ENCODE measurements at places on chromosomes 16 and 17.

DNA sequence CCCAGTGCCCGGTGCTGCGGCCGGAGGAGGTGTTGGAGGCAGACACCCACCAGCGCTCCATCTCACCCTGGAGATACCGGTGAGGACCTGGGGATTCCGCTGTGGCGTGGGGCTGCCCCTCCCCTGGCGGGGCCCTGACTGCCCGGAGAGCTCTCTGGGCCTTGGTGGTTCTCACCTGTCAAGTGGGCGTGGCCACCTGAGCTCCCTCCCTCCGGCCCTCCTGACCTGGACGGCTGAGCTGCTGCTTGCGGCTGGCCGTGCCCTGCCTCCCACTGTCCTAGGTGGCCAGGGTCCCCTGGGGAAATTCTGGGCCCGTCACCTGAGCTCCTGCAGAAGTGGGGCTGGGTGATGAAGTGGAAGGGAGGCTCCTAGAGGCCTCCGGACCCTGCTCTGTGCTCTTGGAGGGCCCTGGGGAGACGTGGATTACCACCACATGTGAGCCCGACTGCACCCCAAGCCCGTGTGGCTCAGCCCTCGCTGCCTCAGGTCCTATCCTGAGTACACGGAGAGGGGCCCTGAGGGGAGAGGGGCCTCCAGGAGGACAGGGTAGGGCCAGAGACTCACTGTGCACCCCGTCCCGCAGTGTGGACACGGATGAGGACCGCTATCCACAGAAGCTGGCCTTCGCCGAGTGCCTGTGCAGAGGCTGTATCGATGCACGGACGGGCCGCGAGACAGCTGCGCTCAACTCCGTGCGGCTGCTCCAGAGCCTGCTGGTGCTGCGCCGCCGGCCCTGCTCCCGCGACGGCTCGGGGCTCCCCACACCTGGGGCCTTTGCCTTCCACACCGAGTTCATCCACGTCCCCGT lies 1.1 kb downstream of the IL17C start:
- H3K27ac ChIP-seq = no peak overlapping the region
- no peak overlapping the region for H3K4me3 ChIP-seq
- DNase-seq = no peak
- peaks cover 8% of the 10 kb centered on the region for H3K4me1 ChIP-seq

GRCh38 chr16:4803401-4803844 lies 990 bp upstream of the ROGDI start:
- H3K4me1 ChIP-seq = peaks cover 30% of the 10 kb centered on the region
- peaks cover 27% of the 10 kb centered on the region for H3K36me3 ChIP-seq
- H3K27me3 ChIP-seq = no peaks in the 10 kb centered on the region
- H3K4me3 ChIP-seq = peak overlapping the region; percentile 68
- no peak for DNase-seq
- no peak overlapping the region for H3K27ac ChIP-seq

- no peaks in the 10 kb centered on the region for H3K27me3 ChIP-seq
- no peak for DNase-seq
- no peaks in the 10 kb centered on the region for H3K4me1 ChIP-seq
- no peaks in the 10 kb centered on the region for H3K36me3 ChIP-seq
Measured at GRCh38 chr16:7505495-7505894, 172.8 kb downstream of the RBFOX1 start.

DNA sequence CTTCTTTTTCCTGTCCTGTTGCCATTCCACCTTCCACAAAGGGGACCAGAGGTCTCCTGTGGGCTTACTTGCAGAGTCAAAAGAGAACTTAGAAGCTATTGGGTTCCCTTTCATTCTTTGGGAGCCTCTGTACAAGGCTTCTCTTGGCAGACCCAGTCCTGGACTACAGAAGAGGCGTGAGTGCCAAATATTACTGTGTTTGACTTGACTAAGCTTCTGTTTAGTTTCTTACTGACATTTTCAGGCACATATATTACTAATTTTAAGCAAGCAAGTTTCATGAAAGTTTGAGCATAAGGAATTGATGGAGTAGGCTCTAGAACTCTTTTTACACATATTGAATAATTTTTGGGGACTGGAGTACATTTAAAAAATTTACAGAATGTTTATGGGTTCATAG lies 254.4 kb downstream of the HAPSTR1 start:
- H3K4me3 ChIP-seq = no peak overlapping the region
- H3K36me3 ChIP-seq = no peaks in the 10 kb centered on the region
- DNase-seq = no peak
- no peak overlapping the region for H3K27ac ChIP-seq
- H3K27me3 ChIP-seq = no peaks in the 10 kb centered on the region
- no peaks in the 10 kb centered on the region for H3K4me1 ChIP-seq

DNA sequence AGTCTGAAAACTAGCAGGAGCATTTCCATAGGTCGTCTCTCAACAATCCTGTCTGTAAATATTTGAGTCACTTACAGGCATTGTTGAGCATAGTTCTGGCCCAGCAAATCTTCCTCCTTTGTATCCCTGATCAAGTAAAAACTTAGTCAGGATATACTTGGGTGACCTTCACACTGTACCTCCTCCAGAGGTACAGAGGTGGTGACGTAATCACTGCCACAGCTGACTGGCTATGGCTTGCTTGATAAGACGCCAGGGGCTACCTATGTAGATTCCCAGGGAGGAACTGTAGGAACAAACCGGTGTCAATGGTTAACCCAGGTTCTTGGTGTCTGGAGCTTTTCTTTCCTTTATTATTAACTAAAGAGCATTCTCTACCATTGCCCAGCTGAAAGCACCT lies at the start of gene KCNJ16:
Gene KCNJ16 (plus strand): TSS at position 270 of the 400 bp plus-strand sequence. CDS start 56,863 bp downstream, outside the sequence.
- no peaks in the 10 kb centered on the region for H3K36me3 ChIP-seq
- no peaks in the 10 kb centered on the region for H3K27me3 ChIP-seq
- no peaks in the 10 kb centered on the region for H3K4me1 ChIP-seq
- DNase-seq = no peak
- H3K4me3 ChIP-seq = no peak within 1 kb of the TSS
- no peak within 1 kb of the TSS for H3K27ac ChIP-seq

- no peak for DNase-seq
- H3K4me1 ChIP-seq = peaks cover 41% of the 10 kb centered on the region
- H3K36me3 ChIP-seq = no peaks in the 10 kb centered on the region
- no peak overlapping the region for H3K4me3 ChIP-seq
- H3K27me3 ChIP-seq = no peaks in the 10 kb centered on the region
- no peak overlapping the region for H3K27ac ChIP-seq
Measured at GRCh38 chr16:68281368-68282063, 17.2 kb downstream of the SLC7A6 start.

DNA sequence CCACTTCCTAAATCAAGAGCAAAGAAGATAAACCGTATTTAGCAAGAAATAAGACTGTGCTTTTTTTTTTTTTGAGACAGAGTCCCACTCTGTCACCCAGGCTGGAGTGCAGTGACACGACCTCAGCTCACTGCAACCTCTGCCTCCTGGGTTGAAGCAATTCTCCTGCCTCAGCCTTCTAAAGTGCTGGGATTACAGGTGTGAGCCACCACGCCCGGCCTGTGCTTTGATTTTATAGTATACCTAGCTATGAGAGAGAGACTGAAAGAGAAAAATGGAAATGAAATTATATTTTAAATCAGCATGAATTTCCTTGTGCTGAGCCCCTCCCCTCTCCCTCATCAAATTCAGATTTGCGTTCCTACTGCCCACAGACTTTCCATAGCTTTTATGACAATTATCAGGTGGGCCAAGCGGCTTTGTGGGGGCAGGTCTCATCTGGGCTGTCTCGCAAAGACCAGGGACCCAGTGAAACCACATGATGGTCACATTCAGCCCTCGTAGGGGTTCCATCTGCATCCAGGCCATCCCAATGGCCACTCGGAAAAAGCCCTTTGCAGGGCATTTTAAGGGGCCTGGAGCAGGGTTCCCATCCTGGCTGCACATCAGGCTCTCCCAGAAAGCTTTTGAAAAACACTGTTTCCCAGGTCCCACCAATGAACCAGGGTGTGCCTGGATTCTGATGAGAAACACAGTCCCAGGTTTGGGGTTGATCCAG lies 8.5 kb downstream of the CACNG1 start:
- H3K36me3 ChIP-seq = no peaks in the 10 kb centered on the region
- no peaks in the 10 kb centered on the region for H3K4me1 ChIP-seq
- H3K27me3 ChIP-seq = no peaks in the 10 kb centered on the region
- no peak for DNase-seq

GRCh38 chr16:56119133-56119532 lies 72.2 kb upstream of the GNAO1 start:
- H3K36me3 ChIP-seq = no peaks in the 10 kb centered on the region
- H3K4me3 ChIP-seq = no peak overlapping the region
- DNase-seq = no peak
- no peak overlapping the region for H3K27ac ChIP-seq
- H3K4me1 ChIP-seq = no peaks in the 10 kb centered on the region

- no peak for DNase-seq
- no peaks in the 10 kb centered on the region for H3K36me3 ChIP-seq
- H3K4me3 ChIP-seq = no peak overlapping the region
- no peaks in the 10 kb centered on the region for H3K27me3 ChIP-seq
Measured at GRCh38 chr17:52965856-52966255, 807.3 kb upstream of the CA10 start.

DNA sequence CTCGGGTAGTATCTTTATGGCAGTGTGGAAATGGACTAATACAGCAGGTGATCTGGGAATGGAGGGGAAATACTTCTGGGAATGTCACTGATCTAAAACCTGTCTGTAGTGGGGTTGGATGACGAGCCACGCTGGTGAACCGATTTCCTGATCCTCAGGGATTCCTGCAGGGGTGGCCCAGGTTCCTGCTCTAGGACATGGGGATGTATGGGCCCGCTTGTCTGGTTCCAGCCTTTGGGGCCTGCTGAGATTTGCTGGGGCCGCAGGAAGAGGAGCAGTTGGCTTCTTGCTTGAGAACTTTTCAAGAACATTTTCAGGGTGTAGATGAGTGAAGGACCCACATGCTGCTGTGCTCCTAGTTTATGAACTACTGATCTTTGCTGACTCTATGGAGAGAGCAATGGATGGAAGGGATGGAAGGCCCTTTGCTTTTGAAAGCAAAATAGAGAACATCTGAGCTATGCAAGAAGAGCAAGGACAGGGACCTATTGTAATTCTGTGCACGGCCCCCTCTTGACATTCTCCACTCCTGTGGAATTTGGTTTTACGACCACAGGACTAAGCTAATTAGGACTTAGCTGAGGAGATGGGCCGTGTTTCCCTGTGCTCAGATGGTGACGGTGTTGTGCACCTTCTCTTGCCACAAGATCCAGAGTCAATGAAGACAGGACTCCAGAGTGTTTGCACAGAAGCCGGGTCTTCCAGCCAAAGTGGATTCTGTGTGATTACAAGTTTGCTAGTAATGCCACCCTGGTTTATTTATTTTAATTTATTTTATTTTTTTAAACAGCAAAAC lies 90.5 kb downstream of the SEC14L1 start:
- H3K27me3 ChIP-seq = no peaks in the 10 kb centered on the region
- H3K36me3 ChIP-seq = no peaks in the 10 kb centered on the region
- H3K4me3 ChIP-seq = no peak overlapping the region
- H3K4me1 ChIP-seq = peaks cover 24% of the 10 kb centered on the region

- no peaks in the 10 kb centered on the region for H3K27me3 ChIP-seq
- DNase-seq = no peak
- H3K4me1 ChIP-seq = peaks cover 21% of the 10 kb centered on the region
- H3K4me3 ChIP-seq = no peak overlapping the region
- H3K36me3 ChIP-seq = no peaks in the 10 kb centered on the region
Measured at GRCh38 chr17:76032780-76033108, 5.6 kb upstream of the EVPL start.

- H3K4me1 ChIP-seq = no peaks in the 10 kb centered on the region
- no peak overlapping the region for H3K27ac ChIP-seq
Measured at GRCh38 chr17:11144358-11145233, 96.4 kb upstream of the SHISA6 start.

DNA sequence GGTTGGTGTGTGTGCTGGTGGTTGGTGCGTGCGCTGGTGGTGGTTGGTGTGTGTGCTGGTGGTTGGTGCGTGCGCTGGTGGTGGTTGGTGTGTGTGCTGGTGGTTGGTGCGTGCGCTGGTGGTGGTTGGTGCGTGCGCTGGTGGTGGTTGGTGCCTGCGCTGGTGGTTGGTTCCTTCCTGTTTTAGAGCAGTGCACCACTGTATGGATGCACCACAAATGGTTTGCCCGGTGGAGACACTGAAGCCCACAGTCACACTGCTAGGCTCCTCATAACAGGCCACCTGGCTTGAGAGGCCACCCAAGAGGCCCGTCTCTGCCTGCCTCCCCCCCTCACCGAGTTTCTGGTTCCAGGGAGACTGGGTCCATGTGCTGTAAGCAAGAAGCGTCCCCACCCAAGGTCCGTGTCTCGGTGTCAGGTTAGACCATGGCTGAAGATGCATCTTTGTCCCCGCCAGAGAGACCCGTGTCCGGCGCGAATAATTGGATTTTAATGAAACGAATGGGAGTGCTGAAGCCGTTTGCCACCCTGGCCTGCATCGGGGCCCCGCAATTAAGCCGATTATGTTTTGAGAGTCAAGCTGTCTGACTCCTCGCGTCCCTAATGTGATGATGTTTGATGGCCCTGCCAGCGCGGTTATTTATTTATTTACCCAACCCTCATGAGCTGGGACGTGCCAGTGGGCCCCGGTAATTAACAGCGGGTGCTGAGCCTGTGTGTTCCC lies 161.3 kb upstream of the GSE1 start:
- no peaks in the 10 kb centered on the region for H3K36me3 ChIP-seq
- H3K27ac ChIP-seq = no peak overlapping the region
- no peaks in the 10 kb centered on the region for H3K27me3 ChIP-seq
- H3K4me1 ChIP-seq = peaks cover 12% of the 10 kb centered on the region
- no peak overlapping the region for H3K4me3 ChIP-seq
- DNase-seq = no peak

GRCh38 chr17:81966343-81967243 lies 5.6 kb upstream of the NOTUM start:
- peak overlapping the region; percentile 66 for H3K27ac ChIP-seq
- H3K27me3 ChIP-seq = peaks cover 4% of the 10 kb centered on the region

GRCh38 chr17:38605841-38606645 lies at the start of gene SRCIN1:
Gene SRCIN1 (minus strand): TSS chr17:38605952. CDS start chr17:38605705, 247 bp downstream.
- peak within 1 kb of the TSS; percentile 51 for H3K4me3 ChIP-seq
- H3K36me3 ChIP-seq = no peaks in the 10 kb centered on the region
- peaks cover 32% of the 10 kb centered on the region for H3K4me1 ChIP-seq
- H3K27ac ChIP-seq = no peak within 1 kb of the TSS

GRCh38 chr16:50114357-50115129 lies 38.6 kb upstream of the TENT4B start:
- H3K27ac ChIP-seq = no peak overlapping the region
- H3K4me1 ChIP-seq = no peaks in the 10 kb centered on the region
- no peak overlapping the region for H3K4me3 ChIP-seq
- no peak for DNase-seq

DNA sequence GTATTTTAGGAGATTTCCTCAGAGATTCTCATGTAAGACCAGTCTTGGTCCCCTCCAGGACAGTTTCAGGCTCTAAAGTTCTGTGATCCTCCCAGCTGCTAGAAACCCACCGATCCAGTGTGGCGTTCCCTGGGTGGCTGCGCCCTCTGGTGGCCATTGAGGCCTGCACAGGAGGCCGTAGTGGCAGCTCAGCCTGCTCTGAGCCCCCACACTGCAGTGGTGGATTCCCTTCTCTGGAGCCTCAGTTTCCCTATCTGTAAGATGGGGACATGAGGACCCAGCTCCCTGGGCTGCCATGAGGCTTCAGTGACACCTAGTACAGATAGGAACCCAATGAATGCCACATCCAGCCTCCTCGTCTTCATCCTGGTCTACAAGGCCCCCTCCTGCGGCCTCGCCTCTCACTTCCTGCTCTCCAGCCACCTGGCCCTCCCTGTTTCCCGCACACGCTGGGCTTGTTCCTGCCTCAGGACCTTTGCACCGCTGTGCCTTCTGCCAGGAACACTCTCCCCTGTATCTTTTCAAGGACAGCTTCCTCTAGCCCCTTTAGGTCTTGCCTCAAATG lies 16.5 kb downstream of the CCDC102A start:
- peaks cover 5% of the 10 kb centered on the region for H3K4me1 ChIP-seq
- no peak for DNase-seq
- no peaks in the 10 kb centered on the region for H3K27me3 ChIP-seq
- H3K36me3 ChIP-seq = no peaks in the 10 kb centered on the region
- no peak overlapping the region for H3K4me3 ChIP-seq
